ENCODE measurements at places on chromosomes 4 and X.

DNA sequence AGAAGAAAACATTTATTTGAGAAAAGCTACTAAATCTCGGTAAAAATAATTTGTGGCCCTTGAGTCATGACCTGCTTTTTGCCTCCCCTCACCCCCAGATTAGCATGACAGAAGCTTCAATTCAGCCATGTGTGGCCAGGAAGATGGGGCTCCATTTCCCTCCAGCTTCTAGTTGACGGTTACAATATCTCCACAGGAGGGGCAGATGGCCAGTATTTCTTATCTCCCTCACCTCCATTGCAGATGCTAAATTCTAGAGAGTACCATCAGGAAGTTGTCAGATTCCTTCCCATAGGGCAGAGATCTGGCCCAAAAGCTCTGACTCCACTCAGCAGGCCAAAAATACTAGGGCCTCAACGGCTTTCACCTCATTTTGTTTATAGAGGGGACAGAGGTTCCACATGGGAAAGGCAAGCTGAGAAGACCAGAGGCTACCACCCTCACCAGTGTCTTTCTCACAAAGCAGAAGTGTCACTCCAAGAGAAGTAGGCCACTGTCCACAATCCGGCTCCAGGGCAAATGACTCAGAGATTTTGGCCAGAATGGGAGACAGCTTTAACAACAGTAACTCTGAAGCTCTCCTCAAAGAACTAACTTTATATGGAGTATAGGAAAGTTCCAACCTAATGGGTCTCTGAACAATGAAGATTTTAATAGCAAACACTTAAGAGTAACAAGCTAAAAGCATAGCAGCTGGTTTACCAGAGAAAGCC, 108.3 kb downstream of the TBC1D19 start:
- DNase-seq = no peak

DNA sequence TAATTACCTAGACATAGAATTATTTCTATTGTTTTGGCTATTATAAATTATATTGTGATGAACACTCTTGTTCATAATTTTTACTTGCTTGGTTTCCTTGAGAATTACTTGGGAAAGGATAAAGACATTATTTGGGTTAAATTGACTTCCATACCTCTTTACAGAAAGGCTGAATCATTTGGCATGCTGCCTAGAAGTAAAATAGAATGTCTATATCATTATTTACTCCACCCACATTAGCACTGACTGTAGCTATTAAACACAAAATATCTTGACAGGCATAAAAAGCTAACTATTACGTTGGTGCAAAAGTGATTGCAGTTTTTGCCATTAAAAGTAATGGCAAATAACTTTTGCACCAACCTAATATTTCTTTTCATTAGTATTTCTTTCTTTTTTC, 29.7 kb upstream of the ADH6 start:
- no peak for DNase-seq

DNA sequence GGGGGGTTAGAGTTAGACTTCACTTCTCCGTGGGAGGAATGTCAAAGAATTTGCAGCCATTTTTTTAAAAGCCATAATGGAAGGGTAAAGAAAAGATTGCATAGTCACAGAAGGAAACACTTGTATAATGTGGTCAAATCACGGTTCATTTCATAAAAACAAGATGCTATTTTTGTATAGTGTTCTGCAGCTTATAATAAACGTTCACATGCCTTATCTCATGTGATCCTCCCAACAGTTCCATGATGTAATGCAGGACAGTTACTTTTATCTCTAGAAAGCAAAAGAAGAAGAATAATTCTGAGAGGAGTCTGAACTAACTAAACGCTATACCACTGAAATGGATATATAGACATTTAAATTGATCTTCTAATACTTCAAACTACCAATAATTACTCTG, 71.3 kb upstream of the CAMK2D start:
- DNase-seq = no peak

DNA sequence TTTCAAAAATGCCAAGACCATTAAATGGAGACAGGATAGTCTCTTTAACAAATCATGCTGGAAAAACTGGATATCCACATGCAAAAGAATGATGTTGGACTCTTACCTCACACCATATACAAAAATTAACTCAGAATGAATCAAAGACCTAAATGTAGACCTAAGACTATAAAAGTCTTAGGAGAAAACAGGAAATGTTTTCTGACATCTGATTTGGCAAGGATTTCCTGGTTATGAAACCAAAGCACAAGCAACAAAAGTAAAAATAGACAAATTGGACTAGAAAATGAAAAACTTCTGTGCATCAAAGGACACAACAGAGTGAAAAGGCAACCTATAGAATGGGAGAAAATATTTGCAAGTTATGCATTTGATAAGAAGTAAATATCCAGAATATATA, 37.6 kb downstream of the ARFIP1 start:
- no peak for DNase-seq

DNA sequence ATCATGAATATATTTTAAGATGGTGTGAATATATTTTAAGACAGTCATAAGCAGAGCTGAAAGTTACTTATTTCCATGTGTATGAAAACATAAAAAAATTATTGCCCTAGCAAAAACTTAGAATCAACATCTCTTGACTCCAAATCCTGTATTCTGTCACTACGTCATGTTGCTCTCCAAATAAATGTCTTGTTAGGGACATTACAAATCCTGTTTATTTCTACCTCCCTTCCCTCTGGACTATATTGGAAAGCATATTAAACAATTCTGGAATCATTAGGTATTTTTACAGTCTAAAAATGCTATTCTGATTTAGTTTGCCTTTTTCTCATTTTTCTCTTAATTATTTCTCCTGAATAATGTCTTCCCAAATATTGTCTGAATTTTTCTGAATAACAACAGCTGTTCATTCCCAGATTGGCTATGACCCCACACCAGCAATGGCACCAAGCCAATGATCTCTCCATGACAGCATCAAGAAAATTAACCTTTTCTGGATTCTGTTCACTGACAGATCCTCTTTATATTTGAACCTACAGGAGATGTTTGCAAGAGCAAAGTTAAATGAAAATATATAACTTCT, 523.1 kb downstream of the IQCM start:
- DNase-seq = no peak

DNA sequence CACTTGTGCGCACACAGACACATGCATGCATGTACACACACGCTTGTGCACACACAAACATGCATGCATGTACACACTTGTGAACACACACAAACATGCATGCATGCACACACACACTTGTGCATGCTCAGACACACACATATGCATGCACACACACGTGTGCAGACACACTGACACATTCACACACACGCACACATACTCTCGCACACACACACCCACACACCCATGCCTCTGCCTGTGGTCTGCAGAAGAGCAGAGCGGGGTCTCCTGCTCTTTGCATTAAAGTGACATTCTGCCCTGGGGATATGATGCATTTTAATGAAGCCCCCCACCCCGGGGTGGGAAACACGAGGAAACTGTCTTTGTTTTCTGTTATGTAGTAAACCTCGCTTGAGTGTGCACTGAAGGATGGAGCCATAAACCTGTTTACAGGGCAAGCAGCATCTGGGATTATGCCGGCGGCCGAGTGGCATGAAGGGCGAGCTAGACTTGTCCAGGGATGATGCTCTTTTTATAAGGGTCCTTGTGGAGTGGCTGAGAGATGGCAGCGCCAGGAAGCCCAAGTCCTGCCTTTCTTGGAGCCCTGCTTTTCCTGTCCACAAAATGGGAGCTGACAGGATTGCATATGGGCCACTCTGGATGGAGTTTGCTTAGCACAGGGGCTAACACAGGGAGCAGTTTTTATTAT, 17.8 kb downstream of the PSAPL1 start:
- no peak for DNase-seq

GRCh38 chr4:75142850-75143249, 209.9 kb downstream of the PARM1 start:
- DNase-seq = no peak

- DNase-seq = no peak
Measured at GRCh38 chr4:48985976-48986653, at the start of gene CWH43. Gene CWH43 (plus strand): TSS chr4:48986275. CDS start chr4:48986430, 155 bp downstream.

DNA sequence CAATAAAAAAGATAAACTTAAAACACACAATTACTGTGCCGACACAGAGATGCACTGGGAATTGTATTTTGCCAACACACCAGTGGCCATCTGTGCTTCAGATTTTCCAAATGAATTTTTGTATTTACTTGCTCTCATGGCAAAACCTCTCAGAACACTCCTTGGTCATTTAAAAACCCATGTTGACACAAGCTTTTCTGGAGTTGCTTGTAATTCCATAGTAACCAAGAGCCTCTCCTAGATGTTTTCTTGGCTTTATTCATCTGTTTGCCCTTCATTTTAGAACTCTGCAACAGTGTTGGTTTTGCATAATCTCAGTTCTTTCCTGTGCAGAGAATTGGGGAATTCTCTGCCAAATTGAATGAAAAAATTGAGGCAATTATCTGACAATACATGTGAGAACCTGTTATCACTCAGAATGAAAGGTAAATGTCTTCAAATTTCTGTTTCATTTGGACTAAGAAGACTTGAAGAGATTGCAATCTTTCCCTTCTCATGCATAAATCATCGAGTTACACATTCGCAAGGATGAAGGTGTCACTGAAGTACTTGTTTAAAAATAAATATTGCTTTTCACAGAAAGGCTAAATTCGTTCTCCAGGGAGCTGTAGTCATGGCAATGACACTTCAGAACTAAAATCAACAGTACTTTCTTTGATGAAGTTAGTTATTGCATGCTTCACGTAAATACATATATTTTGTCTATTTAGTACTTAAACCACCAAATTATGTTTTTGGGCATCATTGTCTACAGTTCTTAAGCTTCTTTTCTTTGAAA, 301.8 kb upstream of the CTSO start:
- DNase-seq = no peak

DNA sequence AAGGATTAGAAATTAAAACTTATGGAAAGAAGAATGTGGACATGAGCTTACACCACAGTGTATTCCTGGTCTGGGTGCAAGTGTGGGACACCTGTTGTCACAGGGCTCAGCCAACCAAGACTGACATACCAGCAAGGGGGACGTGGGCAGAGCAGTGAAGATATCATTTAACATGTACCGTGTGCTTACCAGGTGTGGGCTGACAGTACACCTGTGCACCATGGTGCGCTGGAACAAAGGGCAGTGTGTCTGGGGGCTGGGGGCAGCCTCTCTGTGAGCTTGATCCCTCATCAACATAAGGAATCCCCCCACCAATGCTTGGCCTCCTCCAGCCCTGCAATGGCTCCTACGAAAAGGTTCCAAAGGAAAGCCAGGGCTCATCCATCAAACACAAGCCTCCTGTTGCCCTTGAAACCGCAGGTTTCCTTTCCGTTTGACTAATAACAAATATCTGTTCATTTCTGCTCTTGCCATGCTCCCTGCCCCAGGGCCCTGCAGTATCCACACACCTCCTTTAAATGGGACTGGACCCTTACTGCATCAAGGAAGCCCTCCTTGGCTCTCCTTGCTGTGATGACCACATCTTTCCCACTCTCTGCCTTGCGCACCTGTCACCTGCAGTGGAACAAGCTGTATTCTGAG, 16.7 kb downstream of the EVC2 start:
- no peak for DNase-seq

DNA sequence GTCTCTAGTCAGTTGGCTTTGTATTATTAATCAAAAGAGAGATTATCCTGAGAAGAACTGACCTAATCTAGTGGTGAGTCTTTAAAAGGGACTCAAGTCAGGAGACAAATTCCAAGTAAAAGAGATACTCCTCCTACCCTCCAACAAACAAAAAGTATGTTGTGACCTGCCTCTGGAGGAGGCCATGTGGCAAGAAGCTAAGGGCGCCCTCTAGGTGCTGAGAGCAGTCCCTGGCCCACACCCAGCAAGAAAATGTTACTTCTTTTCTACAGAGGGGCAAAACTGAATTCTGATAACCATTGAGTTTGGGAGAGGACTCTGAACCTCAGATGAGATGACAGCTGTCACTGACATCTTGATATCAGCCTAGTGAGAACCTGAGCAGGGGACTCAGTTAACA, 953.6 kb upstream of the AGA start:
- DNase-seq = no peak
